Mucosa of descending colon (tissue), 3 donors: ENCODE measurements at places on chromosomes 11 and 22. TPM values are rescaled to one million over a fixed set of nuclear protein-coding genes. Genes with fewer than 3 reads are reported as not detected.

Gene GSTT2
- not detected for total RNA-seq

Gene TMPRSS5
- 1.6 TPM for total RNA-seq

Gene PLAAT4
- 96.7 TPM for total RNA-seq

Gene SWAP70
- total RNA-seq: 29.1 TPM

Gene OR51B4
- total RNA-seq: not detected

Gene CHRNA10
- total RNA-seq: 1.1 TPM

Gene KRTAP5-11
- total RNA-seq: not detected

Gene SRRD
- total RNA-seq: 19.1 TPM

Gene DNAJB7
- 0.90 TPM for total RNA-seq

Gene CRYBA4
- total RNA-seq: not detected
